ENCODE measurements at places on chromosomes 2 and 18. TPM values are rescaled to one million over a fixed set of nuclear protein-coding genes. Genes with fewer than 3 reads are reported as not detected.

DNA sequence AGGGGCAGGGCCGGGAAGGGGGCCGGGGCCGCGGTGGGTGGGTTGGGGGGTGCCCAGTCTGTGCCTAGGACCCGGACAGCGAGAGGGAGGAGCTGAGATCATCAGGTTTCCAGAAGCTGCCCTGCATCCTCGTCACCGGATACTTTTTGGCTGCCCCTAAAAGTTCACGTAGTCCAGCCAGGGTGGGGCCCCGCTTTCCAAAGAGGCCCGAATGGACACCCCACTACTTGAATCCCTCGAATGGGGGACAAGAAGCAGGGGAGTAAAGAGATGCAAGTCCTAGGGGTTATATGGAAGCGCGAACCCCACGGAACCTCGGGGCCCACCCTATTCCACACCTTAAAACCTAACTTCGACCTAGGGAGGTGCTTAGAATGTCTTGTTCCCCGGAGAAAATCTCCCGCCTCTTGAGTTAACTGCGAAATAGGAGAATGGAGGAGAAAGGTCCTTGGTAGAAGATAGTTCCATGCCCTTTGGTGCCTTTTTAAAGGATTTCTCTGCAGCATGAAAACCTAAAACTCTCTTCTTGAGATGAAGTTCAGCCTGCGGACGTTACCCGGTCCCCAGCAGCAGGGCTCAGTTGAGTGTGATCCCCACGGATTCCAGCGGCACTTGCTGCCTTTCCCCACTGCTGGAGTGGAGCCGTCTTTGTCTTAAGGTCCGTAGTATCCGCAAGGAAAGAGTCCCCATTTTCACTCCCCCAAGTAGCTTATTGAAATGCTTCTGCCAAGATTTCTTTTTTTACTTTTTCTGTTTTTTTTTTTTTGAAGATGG, 2.1 kb upstream of the RNF152 start:
- H3K4me3 ChIP-seq: peak overlapping the region; percentile 32
- no peaks in the 10 kb centered on the region for H3K36me3 ChIP-seq
- no peak overlapping the region for H3K27ac ChIP-seq

DNA sequence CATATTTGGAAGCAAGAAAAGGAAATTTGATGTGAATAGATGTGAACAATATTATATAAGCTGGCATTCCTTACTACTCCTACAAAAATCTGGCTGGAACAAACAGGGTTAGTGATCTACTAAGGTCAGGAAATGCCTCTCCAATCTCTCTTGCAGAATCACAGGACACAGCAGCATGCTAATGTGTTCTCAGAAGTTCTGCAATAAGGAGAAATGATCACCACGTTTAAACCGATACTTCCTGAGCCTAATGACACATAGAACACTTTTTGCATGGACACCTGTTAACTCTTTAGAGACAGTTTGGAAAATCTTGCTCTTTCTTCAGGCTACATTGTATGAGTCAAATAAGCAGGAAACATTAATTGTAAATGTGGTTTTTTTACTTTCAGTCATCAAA, 89.6 kb upstream of the MAP3K20 start:
- H3K4me1 ChIP-seq: no peaks in the 10 kb centered on the region
- no peaks in the 10 kb centered on the region for H3K36me3 ChIP-seq
- DNase-seq: no peak
- no peak overlapping the region for H3K27ac ChIP-seq

DNA sequence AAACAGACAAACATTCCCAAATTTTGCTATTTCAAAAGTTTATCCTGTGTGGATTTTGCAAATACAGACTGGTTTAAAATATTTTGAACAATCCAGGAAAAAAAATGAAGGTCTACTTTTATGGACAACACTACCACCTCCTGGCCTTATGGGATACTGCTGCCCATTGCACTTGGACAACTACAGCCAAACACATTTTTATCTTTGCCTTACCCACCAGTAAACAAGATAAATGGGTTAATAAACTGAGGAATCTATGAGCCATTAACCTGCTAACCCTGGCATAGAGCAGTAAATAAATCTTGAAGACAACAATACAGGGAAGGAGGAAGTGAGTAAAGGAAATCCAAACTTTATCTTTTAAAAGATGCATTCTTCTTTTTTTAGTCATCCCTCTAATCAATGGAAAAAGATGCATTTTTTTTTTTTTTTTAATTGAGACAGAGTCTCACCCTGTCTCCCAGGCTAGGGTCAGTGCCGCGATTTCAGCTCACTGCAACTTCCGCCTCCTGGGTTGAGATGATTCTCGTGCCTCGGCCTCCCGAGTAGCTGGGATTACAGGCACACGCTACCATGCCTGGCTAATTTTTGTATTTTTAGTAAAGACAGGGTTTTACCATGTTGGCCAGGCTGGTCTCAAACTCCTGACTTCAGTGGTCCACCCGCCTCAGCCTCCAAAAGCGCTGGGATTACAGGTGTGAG, 2.1 kb upstream of the SPIRE1 start:
- H3K27ac ChIP-seq: no peak overlapping the region
- no peaks in the 10 kb centered on the region for H3K4me1 ChIP-seq
- H3K36me3 ChIP-seq: no peaks in the 10 kb centered on the region
- no peak overlapping the region for H3K4me3 ChIP-seq

Gene HOXD10
- polyA plus RNA-seq: not detected

GRCh38 chr2:163641986-163642385, 93.8 kb downstream of the FIGN start:
- H3K27ac ChIP-seq: no peak overlapping the region
- no peaks in the 10 kb centered on the region for H3K27me3 ChIP-seq
- H3K36me3 ChIP-seq: no peaks in the 10 kb centered on the region
- peaks cover 11% of the 10 kb centered on the region for H3K4me1 ChIP-seq
- DNase-seq: no peak
- H3K4me3 ChIP-seq: no peak overlapping the region

DNA sequence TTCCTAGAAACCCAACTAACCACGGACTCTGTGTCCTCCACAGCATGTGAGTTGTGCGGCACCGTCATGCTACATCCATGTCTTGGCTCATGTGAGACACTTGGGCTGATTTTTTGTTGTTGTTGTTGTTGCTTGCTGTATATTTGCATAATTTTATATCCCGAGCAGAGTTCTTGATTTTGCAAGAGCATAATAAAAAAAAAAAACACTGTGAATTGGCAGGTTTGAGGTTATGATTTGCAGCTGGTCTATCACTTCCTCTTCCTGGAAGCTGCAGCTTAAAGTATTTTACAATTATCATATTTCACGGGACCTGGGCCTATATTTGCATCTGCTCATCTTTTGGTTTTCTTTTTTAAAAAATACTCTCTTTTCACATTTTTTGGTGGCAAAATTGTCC, 142.3 kb upstream of the NRP2 start:
- no peak overlapping the region for H3K27ac ChIP-seq
- no peak for DNase-seq
- no peaks in the 10 kb centered on the region for H3K36me3 ChIP-seq
- H3K4me3 ChIP-seq: no peak overlapping the region
- H3K27me3 ChIP-seq: no peaks in the 10 kb centered on the region

Gene GAL3ST2
- 0.14 TPM for polyA plus RNA-seq

- DNase-seq: no peak
- no peak overlapping the region for H3K4me3 ChIP-seq
- no peaks in the 10 kb centered on the region for H3K36me3 ChIP-seq
- H3K4me1 ChIP-seq: no peaks in the 10 kb centered on the region
- no peak overlapping the region for H3K27ac ChIP-seq
These were observed 705.5 kb downstream of the SLC4A3 start for GRCh38 chr2:220332886-220333285.

Gene SIX2
- 0.47 TPM for polyA plus RNA-seq

GRCh38 chr2:98868548-98869271, 67.3 kb downstream of the CRACDL start:
- H3K4me3 ChIP-seq: no peak overlapping the region
- H3K36me3 ChIP-seq: no peaks in the 10 kb centered on the region
- DNase-seq: no peak
- H3K27ac ChIP-seq: no peak overlapping the region
- no peaks in the 10 kb centered on the region for H3K27me3 ChIP-seq

DNA sequence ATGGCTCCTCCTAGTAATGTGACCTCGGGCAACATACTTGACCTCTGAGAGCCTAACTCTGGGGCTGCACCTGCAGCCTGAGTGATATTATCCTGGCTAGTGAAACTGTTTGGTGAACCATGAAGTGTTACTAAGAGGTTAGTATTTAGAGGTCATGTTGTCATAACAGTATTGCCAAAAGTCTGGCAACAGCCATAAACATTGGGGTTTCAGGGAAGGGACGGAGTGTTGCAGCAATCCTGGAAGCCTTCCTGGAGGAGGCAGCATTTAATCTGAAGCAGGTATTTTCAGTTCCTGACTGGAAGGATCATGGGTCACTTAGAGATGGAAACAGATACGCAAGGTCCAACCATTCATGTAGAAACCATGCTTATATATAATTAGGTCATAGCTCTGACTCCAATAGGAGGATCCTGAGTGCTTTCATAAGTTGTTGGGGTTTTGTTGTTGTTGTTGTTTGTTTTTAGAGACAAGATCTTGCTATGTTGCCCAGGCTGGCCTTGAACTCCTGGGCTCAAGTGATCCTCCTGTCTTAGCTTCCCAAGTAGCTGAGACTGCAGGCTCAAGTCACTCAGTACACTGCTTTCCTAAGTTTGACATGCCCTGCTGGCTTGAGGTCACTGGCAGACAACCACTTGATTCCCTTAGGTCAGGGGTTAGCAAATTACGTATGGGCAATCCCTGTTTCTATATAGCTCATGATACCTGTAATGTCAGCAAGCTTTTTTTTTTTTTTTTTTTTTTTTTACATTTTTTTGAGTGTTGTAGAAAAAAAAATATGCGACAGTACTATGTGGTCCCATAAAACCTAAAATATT, 21.5 kb downstream of the GPR39 start:
- peaks cover 5% of the 10 kb centered on the region for H3K4me1 ChIP-seq
- no peaks in the 10 kb centered on the region for H3K36me3 ChIP-seq
- DNase-seq: no peak
- no peaks in the 10 kb centered on the region for H3K27me3 ChIP-seq

GRCh38 chr2:121118951-121119350, 166.1 kb downstream of the TFCP2L1 start:
- no peaks in the 10 kb centered on the region for H3K27me3 ChIP-seq
- no peak overlapping the region for H3K4me3 ChIP-seq
- H3K4me1 ChIP-seq: no peaks in the 10 kb centered on the region
- no peaks in the 10 kb centered on the region for H3K36me3 ChIP-seq
- no peak overlapping the region for H3K27ac ChIP-seq

- no peak overlapping the region for H3K27ac ChIP-seq
- H3K4me1 ChIP-seq: no peaks in the 10 kb centered on the region
- no peaks in the 10 kb centered on the region for H3K27me3 ChIP-seq
- no peak overlapping the region for H3K4me3 ChIP-seq
These were observed 21.5 kb upstream of the REEP1 start for GRCh38 chr2:86358957-86359356.

DNA sequence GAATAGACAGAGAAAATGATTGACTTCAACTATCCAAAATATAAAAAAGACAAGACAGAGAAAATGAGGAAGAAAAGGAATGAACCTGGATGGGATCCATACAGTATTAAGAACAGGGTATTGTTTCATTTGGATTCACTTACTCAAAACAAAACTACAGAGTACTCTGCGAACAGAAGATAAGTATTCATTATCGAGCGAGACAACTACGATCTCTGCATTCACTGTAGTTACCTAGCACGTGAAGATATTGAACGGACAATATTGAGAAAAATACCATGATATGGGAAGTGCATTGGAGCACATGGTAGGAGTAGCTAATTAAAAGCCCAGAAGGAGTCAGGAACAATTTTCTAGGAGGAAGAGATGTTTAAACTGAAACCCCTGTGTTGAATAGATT, 1.0 kb upstream of the ORC2 start:
- H3K4me3 ChIP-seq: peak overlapping the region; percentile 91
- H3K36me3 ChIP-seq: no peaks in the 10 kb centered on the region
- H3K4me1 ChIP-seq: peaks cover 6% of the 10 kb centered on the region

Gene FOXD4L1
- not detected for polyA plus RNA-seq

Gene ARPC2
- polyA plus RNA-seq: 118 TPM

GRCh38 chr2:55196526-55196925, 35.6 kb downstream of the CLHC1 start:
- no peaks in the 10 kb centered on the region for H3K36me3 ChIP-seq
- H3K4me3 ChIP-seq: no peak overlapping the region
- no peaks in the 10 kb centered on the region for H3K27me3 ChIP-seq
- no peaks in the 10 kb centered on the region for H3K4me1 ChIP-seq
- DNase-seq: no peak

Data from H1 (cell line).